Activated CD8-positive, alpha-beta T cell treated with anti-CD3 and anti-CD28 coated beads, Interleukin-2, amount 10 ng/mL, durations not matched to agents 7 days and 5 days (primary cell): ENCODE measurements at places on chromosomes 1 and 21. TPM values are rescaled to one million over a fixed set of nuclear protein-coding genes. Genes with fewer than 3 reads are reported as not detected.

Gene MSH4
- total RNA-seq = 0.34 TPM

Gene TMEM54
- total RNA-seq = not detected

Gene CATSPER4
- not detected for total RNA-seq

Gene PROX1
- total RNA-seq = not detected

DNA sequence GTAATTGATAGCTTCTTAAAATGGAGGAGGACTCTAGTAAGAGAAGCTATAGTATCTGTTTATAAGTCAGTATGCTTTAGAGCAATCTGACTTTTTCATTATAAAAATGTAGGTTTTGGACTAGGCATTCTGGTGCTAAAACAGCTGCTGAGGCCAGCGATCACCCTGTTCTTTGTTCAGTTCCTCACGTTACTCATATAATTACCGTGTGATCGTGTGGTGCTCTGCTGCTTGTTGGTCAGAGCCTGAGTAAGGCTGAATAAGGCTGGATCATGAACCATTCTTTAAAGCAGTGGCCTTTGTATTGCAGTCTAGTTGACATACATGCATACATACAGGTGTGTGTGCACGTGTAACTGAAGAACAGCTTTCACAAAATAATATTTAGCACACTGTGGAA lies 25.2 kb downstream of the CDC42 start:
- no peak overlapping the region for H3K4me3 ChIP-seq
- DNase-seq = no peak
- H3K36me3 ChIP-seq = peaks cover 75% of the 10 kb centered on the region
- H3K27me3 ChIP-seq = no peaks in the 10 kb centered on the region
- H3K4me1 ChIP-seq = peaks cover 77% of the 10 kb centered on the region

DNA sequence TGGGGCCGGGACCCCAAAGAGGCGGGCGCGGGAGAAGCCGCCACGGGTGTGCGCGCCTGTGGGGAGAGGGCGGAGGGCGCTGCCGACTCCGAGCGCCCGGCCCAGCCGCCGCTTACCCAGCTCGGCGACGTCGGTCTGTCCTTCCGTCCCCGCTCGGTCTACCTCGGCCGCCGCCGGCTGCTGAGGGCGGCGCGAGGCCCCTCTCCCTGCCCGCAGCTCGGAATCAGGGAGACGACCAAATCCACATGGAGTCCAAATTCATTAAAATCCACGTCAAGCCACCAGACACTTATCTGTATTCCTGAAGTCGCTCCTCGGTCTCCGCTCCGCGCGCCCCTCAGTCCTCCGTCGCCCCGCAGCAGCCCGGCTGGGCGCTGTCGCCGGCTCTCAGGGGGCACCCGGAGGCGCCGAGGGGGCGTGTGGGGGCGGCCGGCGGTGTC lies 637 bp downstream of the PLXNA2 start:
- H3K36me3 ChIP-seq = no peaks in the 10 kb centered on the region
- H3K27ac ChIP-seq = no peak overlapping the region
- H3K27me3 ChIP-seq = peaks cover 58% of the 10 kb centered on the region
- H3K4me1 ChIP-seq = peaks cover 15% of the 10 kb centered on the region
- peak overlapping the region; percentile 73 for H3K4me3 ChIP-seq

DNA sequence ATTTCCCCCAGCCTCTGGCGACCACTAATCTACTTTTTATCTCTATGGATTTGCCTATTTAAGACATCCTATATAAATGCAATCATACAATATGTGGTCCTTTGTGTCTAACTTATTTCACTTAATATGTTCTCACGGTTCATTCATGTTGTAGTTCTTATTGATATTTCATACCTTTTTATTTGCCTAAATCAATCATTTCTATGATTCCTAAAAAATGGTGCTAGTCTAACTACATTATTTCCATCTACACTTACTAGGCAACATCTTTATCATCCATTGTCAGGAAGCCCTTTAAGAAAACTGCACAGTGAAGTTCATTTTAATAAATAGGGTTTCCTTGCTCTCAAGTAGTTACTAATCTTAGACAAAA lies 380 bp upstream of the FBXO28 start:
- DNase-seq = no peak
- peaks cover 7% of the 10 kb centered on the region for H3K36me3 ChIP-seq
- peaks cover 31% of the 10 kb centered on the region for H3K4me1 ChIP-seq
- H3K27me3 ChIP-seq = peaks cover 18% of the 10 kb centered on the region

DNA sequence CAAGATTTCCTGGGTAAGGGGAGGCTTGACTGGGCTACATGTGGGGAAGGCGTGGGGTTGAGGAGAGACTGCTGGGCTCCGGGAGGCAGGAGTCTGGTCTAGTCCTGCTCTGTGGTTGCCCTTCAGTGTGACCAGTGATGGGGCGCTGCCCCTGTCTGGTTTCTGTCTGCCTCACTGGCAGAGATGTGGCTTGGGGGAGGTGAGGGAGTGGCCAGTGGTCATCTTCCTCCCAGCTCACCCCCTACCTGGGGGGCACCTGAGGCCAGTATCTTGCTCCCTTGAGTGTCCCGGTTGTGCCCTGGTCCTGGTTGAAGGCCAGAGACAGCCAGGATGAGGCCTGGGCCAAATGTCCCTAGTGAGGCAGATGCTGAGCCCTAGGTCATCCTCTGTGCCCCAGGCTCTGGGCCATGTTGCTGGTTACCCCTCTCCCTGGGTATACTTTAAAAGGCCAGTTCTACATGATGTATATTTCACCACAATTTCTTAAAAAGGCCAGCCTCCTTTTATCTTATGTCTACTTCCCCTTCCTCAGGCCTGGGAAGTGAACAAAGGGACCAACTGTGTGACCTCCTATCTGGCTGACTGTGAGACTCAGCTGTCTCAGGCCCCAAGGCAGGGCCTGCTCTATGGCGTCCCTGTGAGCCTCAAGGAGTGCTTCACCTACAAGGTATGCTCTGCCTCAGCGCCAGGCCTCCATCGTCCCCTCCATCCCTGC lies 10.5 kb downstream of the FAAH start:
- H3K27me3 ChIP-seq = no peaks in the 10 kb centered on the region
- no peak for DNase-seq
- H3K36me3 ChIP-seq = no peaks in the 10 kb centered on the region
- H3K4me3 ChIP-seq = no peak overlapping the region
- H3K4me1 ChIP-seq = peaks cover 2% of the 10 kb centered on the region

DNA sequence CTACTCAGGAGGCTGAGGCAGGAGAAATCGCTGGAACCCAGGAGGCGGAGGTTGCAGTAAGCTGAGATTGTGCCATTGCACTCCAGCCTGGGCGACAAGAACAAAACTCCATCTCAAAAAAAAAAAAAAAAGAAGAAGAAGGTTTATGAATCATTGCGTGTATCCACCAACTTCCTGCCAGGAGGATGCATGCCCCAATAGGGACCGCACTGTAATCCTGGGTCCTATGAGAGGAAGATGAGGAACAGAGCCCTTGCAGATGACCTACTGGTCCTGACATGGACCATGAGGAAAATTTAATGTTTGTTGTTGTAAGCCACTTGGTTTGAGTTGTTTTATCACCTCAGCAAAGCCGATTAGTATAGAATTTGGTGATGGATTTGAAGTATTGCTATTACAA lies 56.7 kb downstream of the PTGS2 start:
- no peak for DNase-seq
- peaks cover 25% of the 10 kb centered on the region for H3K4me1 ChIP-seq
- H3K27me3 ChIP-seq = peaks cover 10% of the 10 kb centered on the region
- H3K4me3 ChIP-seq = no peak overlapping the region
- H3K27ac ChIP-seq = no peak overlapping the region

- peaks cover 53% of the 10 kb centered on the region for H3K4me1 ChIP-seq
- H3K27ac ChIP-seq = peak within 1 kb of the TSS; percentile 84
- peak; percentile 52 for DNase-seq
- no peaks in the 10 kb centered on the region for H3K36me3 ChIP-seq
- no peaks in the 10 kb centered on the region for H3K27me3 ChIP-seq
Observed at GRCh38 chr1:27366411-27367159, at the start of gene MAP3K6. TSS of gene MAP3K6 (minus strand) at chr1:27366961. CDS start at chr1:27366597, 364 bp downstream.

- no peak overlapping the region for H3K27ac ChIP-seq
- peaks cover 5% of the 10 kb centered on the region for H3K4me1 ChIP-seq
- H3K27me3 ChIP-seq = peaks cover 4% of the 10 kb centered on the region
- no peak overlapping the region for H3K4me3 ChIP-seq
- DNase-seq = no peak
Observed at GRCh38 chr1:11880911-11881748, 22.4 kb upstream of the NPPB start.

GRCh38 chr1:152654110-152654509 lies 9.1 kb upstream of the LCE2D start:
- H3K4me3 ChIP-seq = no peak overlapping the region
- no peaks in the 10 kb centered on the region for H3K36me3 ChIP-seq
- DNase-seq = peak; percentile 71

DNA sequence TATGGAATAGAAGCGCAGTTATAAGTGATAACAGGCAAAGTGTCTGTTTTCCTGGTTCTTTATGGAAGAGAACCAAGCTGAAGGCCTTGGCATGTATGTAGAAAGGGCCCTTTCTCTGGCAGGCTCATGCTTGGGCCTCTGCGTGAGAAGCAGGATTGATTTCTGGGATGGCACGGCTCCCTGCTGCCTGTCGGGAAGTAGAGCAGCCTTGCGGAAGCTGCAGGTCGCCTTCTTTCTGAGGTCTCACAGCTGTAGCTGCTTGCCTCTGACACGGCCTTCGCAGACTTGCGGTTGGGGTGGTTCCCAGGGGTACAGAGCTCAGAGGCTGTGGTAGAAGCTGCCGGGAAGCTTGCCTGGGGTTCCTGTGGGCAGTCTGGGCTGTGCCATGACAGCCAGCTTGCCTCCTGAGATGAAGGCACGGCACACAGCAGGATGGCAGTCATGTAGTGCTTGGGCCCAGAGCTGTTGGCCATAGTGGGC lies 39.4 kb downstream of the TRAPPC10 start:
- no peaks in the 10 kb centered on the region for H3K27me3 ChIP-seq
- H3K27ac ChIP-seq = no peak overlapping the region
- peaks cover 11% of the 10 kb centered on the region for H3K4me1 ChIP-seq
- no peak for DNase-seq

- peaks cover 12% of the 10 kb centered on the region for H3K4me1 ChIP-seq
- no peaks in the 10 kb centered on the region for H3K36me3 ChIP-seq
- no peaks in the 10 kb centered on the region for H3K27me3 ChIP-seq
- DNase-seq = no peak
- H3K4me3 ChIP-seq = no peak overlapping the region
Observed at GRCh38 chr1:209720326-209720725, 15.7 kb downstream of the HSD11B1 start.

DNA sequence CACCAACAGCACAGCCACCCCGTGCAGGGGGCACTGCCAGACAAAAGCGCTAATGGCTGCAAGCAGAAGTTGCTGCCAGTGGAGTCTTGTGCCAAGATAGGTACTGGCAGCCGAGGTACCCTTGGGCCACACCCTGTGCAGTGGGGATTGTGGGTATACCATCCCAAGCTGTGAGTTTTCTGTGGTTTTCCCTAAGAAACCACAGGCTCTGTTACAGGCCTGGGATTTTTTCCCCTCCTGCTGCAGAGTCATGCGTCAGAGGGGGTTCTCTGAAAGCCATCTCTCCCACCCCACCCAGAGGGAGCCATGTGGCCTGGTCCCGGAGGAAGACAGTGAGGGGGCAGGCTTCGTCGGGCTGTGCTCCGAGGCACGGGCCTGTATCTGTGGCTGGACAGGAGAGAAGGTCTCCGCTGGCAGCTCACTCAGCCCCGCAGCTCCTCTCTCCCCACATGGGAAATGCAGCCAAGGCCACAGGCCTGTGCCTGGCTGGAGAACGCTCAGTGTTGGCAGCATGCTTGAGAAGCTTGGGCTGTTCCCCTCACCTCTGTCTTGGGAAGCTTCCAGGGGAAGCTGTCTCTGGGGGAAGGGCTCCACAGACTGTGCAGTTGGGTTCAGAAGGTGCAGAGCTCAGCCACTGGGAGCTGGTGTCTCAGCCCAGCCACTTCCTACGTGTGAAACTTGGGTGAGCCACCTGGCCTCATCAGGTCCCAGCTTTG lies 42.5 kb downstream of the NEK2 start:
- H3K4me3 ChIP-seq = no peak overlapping the region
- no peak for DNase-seq
- no peak overlapping the region for H3K27ac ChIP-seq

- H3K4me1 ChIP-seq = no peaks in the 10 kb centered on the region
- no peak overlapping the region for H3K27ac ChIP-seq
- no peak overlapping the region for H3K4me3 ChIP-seq
- DNase-seq = no peak
- H3K27me3 ChIP-seq = no peaks in the 10 kb centered on the region
Observed at GRCh38 chr1:43766086-43766784, 58.9 kb downstream of the ST3GAL3 start.

DNA sequence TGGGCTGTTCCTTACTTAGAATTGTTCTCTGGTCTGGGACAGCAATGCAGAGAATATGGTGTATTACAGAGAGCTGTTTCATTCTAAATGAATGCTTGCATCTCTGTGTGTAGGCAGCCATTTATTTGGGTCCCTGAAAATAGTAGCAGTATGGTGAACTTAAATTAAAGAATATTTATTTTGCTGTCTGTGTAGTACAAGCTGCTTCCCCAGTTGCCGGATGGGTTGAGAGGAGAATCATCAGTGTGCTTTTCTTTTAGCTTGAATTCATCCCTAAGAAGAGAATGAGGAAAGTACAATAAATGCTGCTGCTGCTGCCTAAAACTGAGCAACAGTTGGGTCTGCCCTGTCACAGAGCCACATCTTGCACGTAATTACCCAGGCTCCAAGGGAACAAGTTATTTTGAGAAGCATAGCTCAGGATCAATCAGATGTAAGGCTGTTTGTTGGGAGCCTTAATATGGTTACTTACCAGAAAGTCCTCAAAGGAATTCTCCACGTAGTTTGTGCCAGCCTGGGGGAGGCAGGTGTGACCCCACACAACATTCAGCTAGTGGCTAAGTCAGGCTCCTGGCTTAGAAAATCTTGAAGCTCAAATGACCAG lies 16.6 kb downstream of the ACTN2 start:
- H3K27me3 ChIP-seq = peaks cover 18% of the 10 kb centered on the region
- DNase-seq = no peak
- H3K4me1 ChIP-seq = no peaks in the 10 kb centered on the region
- H3K27ac ChIP-seq = no peak overlapping the region
- no peak overlapping the region for H3K4me3 ChIP-seq

DNA sequence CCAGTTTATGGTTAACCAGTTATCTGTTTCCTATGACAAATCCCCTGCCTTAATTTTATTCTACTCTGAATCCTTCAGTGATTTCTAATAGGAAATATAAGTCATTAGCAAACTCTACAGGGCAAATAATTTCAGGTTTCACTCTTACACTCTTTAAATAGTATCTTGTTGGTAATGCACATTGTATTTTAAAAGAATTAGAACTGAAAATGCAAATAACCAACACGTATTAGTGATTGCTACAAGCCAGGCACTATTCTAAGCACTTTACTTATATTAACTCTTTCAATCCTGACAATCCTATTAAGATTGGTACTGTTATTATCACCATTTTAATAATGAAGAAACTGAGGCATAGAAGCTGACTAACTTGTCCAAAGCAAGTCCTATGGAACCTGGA lies 48.3 kb upstream of the LHX8 start:
- DNase-seq = no peak
- no peaks in the 10 kb centered on the region for H3K4me1 ChIP-seq

DNA sequence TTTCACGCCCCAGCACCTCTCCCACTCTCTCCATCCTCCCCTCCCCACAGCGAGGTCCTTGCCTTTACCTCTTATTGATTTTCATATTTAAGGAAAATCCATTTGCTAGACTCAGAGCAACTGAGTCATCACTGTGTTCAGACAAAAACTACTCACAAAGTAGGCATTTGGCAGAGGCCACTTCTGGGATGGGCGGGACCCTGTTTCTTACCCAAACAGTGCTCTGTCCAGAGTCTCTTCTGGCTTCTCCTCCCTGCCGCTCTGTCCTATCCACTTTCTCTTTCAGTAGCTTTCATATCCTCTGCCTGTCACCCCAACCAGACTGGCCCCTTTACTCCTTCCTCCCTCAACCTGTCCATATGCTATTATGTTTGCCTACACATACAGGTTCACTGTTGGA lies 2.4 kb upstream of the NAV1 start:
- peaks cover 53% of the 10 kb centered on the region for H3K27me3 ChIP-seq
- H3K4me1 ChIP-seq = peaks cover 13% of the 10 kb centered on the region
- H3K36me3 ChIP-seq = peaks cover 2% of the 10 kb centered on the region
- no peak overlapping the region for H3K4me3 ChIP-seq
- no peak overlapping the region for H3K27ac ChIP-seq
